Progenitor cell of endocrine pancreas (in vitro differentiated cells): ENCODE measurements at places on chromosomes 5 and 9. TPM values are rescaled to one million over a fixed set of nuclear protein-coding genes. Genes with fewer than 3 reads are reported as not detected.

UNC13B gene
- 111 and 114 TPM in 2 replicates for total RNA-seq

ALDOB gene
- total RNA-seq = not detected in 2 replicates

- H3K36me3 ChIP-seq = no peaks in the 10 kb centered on the region
- H3K4me1 ChIP-seq = no peaks in the 10 kb centered on the region
- no peak overlapping the region for H3K4me3 ChIP-seq
These were observed 382.9 kb downstream of the MAT2B start for GRCh38 chr5:163888366-163888765.

GMCL2 gene
- total RNA-seq = not detected in 2 replicates

DNA sequence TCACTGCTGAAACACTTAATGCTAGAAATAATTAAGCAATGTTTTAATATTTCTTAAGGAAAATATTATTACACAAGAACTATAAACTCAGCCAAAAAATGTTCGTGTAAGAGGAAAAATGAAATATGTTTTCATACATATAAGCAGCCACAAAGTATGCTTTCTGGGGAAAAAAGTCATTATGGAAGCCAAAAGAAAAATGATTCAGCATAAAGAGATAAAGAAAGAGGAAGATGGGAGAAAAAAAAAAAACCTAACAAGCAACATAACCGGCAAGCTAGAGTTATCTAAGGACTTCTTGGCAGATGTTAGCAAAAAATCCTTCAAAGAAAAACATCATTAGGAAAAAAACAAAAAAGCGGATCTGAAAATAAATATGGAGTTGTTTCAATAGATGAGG lies 179.1 kb downstream of the MUSK start:
- no peaks in the 10 kb centered on the region for H3K36me3 ChIP-seq
- no peak overlapping the region for H3K27ac ChIP-seq
- DNase-seq = no peak
- no peak overlapping the region for H3K4me3 ChIP-seq
- H3K27me3 ChIP-seq = no peaks in the 10 kb centered on the region
- no peaks in the 10 kb centered on the region for H3K4me1 ChIP-seq

PCDHA3 gene
- total RNA-seq = 1.5 and 2.4 TPM in 2 replicates

DNA sequence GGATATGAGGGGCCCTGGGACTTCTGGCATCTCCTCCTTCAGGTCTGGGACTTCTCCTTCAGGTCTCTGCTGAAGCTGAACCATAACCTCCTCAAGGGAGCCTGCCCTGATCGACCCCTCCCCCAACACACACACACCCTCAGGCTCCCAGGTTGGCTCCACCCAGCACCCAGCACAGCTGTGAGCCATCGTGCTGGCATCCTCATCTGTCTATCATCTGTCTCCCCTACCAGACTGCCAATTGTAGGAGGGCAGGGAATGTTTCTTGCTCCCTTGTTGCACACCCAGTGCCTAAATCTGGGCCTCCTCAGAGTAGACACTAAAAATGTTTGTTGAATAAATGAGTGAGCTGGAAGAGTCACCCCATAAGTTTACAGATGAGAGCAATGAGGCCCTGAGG lies 71.4 kb downstream of the LRSAM1 start:
- H3K27ac ChIP-seq = no peak overlapping the region
- no peak for DNase-seq
- H3K27me3 ChIP-seq = no peaks in the 10 kb centered on the region
- H3K4me1 ChIP-seq = no peaks in the 10 kb centered on the region
- H3K36me3 ChIP-seq = peaks cover 48% of the 10 kb centered on the region
